Subcutaneous preadipocyte (primary cell): ENCODE measurements at places on chromosomes 16 and 17. TPM values are rescaled to one million over a fixed set of nuclear protein-coding genes. Genes with fewer than 3 reads are reported as not detected.

C16orf54 gene
- total RNA-seq = not detected in 2 replicates

TRIM72 gene
- total RNA-seq = under 0.01 TPM in 1 of 2 replicates, not detected in the other

MED13 gene
- 44.1 and 63.9 TPM in 2 replicates for total RNA-seq

MYL4 gene
- total RNA-seq = not detected in 2 replicates

FGF11 gene
- total RNA-seq = under 0.01 and 0.37 TPM in 2 replicates

MON1B gene
- total RNA-seq = 14.3 and 17.2 TPM in 2 replicates

FOXK2 gene
- total RNA-seq = 43.0 and 55.3 TPM in 2 replicates

HSD11B2 gene
- 0.59 TPM in 1 of 2 replicates, not detected in the other for total RNA-seq

KRT31 gene
- not detected in 2 replicates for total RNA-seq

ZP2 gene
- total RNA-seq = not detected in 2 replicates

IQCK gene
- total RNA-seq = 6.8 and 8.8 TPM in 2 replicates

DPEP3 gene
- total RNA-seq = not detected in 2 replicates

GPR179 gene
- total RNA-seq = under 0.01 TPM in 1 of 2 replicates, not detected in the other

ENPP7 gene
- total RNA-seq = not detected in 2 replicates

MYADML2 gene
- total RNA-seq = not detected in 2 replicates

PRSS27 gene
- 0.37 and 0.78 TPM in 2 replicates for total RNA-seq

EPN3 gene
- under 0.01 TPM in 1 of 2 replicates, not detected in the other for total RNA-seq

C17orf50 gene
- total RNA-seq = not detected in 2 replicates

KRTAP9-2 gene
- not detected in 2 replicates for total RNA-seq

KRTAP4-3 gene
- not detected in 2 replicates for total RNA-seq

RPGRIP1L gene
- 11.4 and 17.6 TPM in 2 replicates for total RNA-seq

ALOX15 gene
- total RNA-seq = not detected in 2 replicates

HYDIN gene
- total RNA-seq = under 0.01 and 1.8 TPM in 2 replicates

MYO1D gene
- total RNA-seq = 24.2 and 55.5 TPM in 2 replicates

RHOT2 gene
- total RNA-seq = 40.4 and 58.6 TPM in 2 replicates

SUPT4H1 gene
- 41.1 and 44.8 TPM in 2 replicates for total RNA-seq

PRSS33 gene
- not detected in 2 replicates for total RNA-seq

NLK gene
- 9.6 and 13.9 TPM in 2 replicates for total RNA-seq

CCDC43 gene
- total RNA-seq = 30.1 and 36.0 TPM in 2 replicates

TAC4 gene
- not detected in 2 replicates for total RNA-seq

KRT14 gene
- total RNA-seq = 0.59 TPM in 1 of 2 replicates, not detected in the other

NLRC5 gene
- 43.4 and 51.0 TPM in 2 replicates for total RNA-seq

MT4 gene
- total RNA-seq = not detected in 2 replicates

TBC1D26 gene
- total RNA-seq = not detected in 2 replicates

ABCA9 gene
- 22.7 and 47.8 TPM in 2 replicates for total RNA-seq

TMEM132E gene
- total RNA-seq = not detected in 2 replicates

OSGIN1 gene
- 3.1 and 3.3 TPM in 2 replicates for total RNA-seq

KRT40 gene
- not detected in 2 replicates for total RNA-seq

ZFPM1 gene
- total RNA-seq = 1.5 and 2.2 TPM in 2 replicates

SLC35G6 gene
- not detected in 2 replicates for total RNA-seq

CMTM2 gene
- total RNA-seq = not detected in 2 replicates

TBC1D3K gene
- not detected in 2 replicates for total RNA-seq

TERB1 gene
- not detected in 2 replicates for total RNA-seq

CUEDC1 gene
- 13.5 and 15.8 TPM in 2 replicates for total RNA-seq

CDH1 gene
- total RNA-seq = under 0.01 TPM in 1 of 2 replicates, not detected in the other

TRIM25 gene
- 53.4 and 60.3 TPM in 2 replicates for total RNA-seq

PRKCA gene
- total RNA-seq = 26.5 and 52.4 TPM in 2 replicates

RCVRN gene
- total RNA-seq = under 0.01 TPM in 1 of 2 replicates, not detected in the other

TM4SF5 gene
- not detected in 2 replicates for total RNA-seq

SAT2 gene
- 19.2 and 20.9 TPM in 2 replicates for total RNA-seq

CES5A gene
- total RNA-seq = not detected in 2 replicates

HLF gene
- under 0.01 and 0.37 TPM in 2 replicates for total RNA-seq
